Stimulated activated CD4-positive, alpha-beta T cell treated with anti-CD3 and anti-CD28 coated beads, TNF-alpha, amount 100 ng/mL, for 48 hours (primary cell): ENCODE measurements at places on chromosomes 6 and 20.

DNA sequence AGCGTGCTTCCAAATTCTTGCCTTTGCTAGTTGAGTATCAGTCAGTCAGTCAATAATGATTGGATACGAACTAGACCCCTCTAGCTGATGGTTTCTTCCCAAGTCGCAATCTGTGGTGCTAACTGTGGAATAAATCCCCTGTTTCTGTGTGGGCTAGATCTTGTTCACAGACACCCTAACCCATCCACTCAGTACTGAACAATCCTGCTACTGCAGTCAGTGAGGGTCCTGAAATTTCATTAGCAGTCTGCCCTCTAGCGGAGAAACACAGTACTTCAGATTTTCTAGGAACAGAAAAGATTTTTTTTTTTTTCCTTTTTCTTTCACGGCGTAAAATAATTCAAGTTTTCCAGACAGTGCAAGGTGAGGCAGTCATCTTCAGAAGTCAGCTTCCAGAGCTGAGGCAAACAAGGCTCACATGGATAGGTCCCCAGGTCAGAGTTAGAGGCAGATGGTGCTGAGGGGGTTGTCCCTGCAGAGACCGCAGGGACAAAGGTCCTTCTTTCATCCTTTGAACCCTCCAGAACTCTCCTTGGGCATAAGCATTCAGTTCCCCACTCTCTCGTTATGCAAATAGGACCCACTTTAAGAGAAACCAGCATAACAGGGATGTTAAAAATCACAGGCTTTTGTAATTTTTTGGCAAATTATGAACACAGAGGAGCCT is 119.6 kb downstream of the SCML4 start:
- peak; percentile 28 for DNase-seq

GRCh38 chr6:97726378-97726777 is 443.4 kb upstream of the MMS22L start:
- no peak for DNase-seq

DNA sequence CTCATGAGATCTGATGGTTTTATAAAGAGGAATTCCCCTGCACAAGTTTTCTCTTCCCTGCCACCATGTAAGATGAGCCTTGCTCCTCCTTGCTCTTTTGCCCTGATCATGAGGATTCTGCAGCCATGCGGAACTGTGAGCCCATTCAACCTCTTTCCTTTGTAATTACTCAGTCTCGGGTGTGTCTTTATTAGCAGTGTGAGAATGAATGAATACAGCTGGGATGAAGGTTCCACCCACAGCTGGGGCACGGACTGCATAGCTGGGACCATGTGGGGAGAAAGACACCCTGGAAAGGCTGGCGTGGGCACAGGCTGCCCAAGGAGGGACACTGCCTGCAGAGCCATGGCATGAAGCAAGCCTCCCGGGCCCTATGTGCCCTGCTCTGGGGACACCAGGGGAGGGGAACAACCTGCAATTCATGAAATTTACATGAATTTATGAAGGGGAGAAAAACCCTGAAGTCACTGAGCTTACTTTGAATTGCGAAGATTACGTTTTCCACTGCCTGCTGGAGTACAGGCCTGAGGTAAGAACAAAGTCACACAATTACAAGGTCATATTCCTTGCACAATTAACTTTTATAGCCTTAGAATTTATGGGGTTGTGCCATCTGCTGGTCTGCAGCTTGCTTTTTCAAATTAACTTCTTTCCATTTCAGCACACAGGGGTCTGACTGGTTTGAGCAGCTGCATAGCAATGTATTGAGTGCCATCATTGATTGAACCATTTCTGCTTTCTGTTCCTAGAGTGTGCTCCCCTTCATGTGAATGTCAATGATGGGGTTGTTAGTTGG is 46.2 kb downstream of the SLC22A1 start:
- no peak for DNase-seq

DNA sequence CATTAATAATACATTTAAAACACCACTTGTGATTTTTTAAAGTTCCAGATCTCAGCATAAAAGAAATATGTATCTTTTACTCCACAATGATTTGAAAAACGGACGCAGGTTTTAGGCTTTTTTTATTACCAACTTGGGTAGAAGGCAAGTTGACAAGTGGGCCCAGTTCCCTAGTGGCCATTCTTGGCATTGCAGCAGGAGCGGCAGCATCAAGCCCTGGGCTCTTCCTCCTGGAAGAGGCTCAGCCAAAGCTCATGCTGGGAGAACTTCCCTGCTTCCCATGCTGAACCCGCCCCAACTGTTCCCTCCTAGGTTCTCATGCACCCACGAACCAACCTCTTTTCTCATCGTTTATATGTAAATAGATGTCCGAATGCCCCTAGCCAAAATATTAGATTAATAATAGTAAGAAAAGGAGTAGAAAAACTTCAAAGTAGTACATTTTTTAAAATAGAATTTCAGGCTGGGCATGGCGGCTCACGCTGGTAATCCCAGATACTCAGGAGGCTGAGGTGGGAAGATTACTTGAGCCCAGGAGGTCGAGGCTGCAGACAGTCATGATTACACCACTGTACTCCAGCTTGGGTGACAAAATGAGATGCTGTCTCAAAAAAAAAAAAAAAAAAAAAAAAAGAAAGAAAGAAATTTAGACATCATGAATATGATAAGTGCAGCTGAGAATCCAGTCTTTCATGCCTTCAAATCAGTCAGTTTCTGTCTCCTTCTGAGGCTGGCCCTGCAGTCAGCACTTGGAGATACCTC is 18.2 kb upstream of the MYB start:
- no peak for DNase-seq

DNA sequence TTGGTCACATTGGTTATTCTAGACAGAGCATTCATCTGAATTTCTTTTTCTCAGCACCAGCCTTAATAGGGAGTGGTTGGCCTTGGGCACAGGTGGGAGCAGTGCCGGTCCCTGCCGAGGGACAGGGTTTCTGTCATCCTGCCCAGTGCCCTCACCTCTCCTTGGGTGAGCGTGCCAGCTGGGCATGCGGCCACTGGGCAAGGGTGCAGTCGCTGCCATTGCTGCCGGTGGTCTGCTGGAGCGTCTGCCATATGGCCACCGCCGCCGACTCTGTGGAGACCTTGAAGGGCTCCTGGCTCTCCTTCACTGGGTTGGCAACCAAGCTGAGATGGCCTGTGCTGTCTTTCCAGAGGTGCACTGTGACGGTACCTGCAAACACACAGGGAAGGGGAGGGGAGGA is 16.4 kb upstream of the UQCC2 start:
- no peak for DNase-seq
